ENCODE measurements at places on chromosomes 4 and X.

- no peak for DNase-seq
Observed at GRCh38 chr4:72641611-72642010, 72.6 kb upstream of the ADAMTS3 start.

- DNase-seq = no peak
Observed at GRCh38 chr4:83618991-83619645, 83.2 kb downstream of the GPAT3 start.

DNA sequence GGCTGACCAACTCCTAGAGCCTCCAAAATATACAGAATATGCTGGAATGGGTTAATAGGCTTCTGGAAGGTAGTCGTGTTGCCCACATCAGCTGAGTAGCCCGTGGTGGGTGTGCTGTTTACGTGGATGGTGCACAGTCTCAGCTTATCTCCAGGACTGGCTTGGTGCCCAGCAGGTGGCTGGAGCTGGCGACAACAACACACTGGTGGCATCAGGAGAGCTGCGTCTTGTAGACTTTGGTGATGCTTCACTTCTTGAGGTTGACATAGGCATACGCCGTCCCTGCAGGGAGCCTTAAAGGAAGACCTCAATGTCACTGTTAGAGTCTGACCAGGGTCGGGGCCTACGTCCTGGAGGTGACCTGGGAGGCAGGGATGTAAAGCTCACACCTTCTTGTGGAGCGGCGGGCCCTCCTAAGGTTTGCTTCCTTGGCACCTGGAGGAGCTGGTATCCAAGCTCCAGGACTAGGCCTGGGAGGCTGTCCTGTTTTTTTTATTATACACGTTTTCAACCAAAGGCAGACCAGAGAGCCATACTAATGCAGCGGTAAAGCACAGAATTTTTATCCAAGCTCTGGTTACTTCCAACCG, 26.5 kb upstream of the RBMX start:
- DNase-seq = no peak

- peak; percentile 63 for DNase-seq
Observed at GRCh38 chrX:109889289-109890006, 113.5 kb upstream of the TMEM164 start.

GRCh38 chr4:88697588-88698329, at the start of gene NAP1L5:
TSS of gene NAP1L5 (minus strand) at chr4:88697829. CDS start at chr4:88697754, 75 bp downstream.
- DNase-seq = peak; percentile 13

- DNase-seq = no peak
Observed at GRCh38 chrX:72245461-72246089, 6.7 kb upstream of the ERCC6L start.

DNA sequence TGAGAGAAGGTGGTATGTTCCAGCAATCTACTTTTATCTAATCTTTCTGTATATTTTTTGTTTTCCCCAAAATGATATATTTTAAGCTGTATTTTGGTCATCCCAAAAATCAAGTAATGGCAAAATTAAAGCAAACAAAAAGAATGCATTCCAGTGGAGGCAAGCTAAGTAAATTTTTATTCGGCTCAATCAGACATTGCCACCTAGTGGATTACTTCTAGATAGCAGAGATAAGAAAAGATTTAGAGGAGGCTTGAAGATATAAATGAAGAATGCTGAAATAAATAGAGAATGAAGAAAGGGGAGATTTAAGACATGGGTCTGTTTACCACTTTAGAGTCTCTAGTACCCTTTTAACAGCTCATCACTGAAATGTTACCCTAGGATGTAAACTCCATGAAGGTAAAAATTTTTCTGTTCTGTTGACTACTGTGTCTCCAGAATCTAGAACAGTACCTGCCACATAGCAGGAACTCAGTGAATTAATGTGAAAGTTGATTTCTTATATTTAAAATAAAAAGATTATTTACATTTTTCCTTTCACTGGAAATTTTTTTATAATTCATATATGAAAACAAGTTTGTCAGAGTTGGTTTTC, 110.9 kb upstream of the ANK2 start:
- DNase-seq = no peak

- no peak for DNase-seq
Observed at GRCh38 chr4:145045180-145045579, 52.8 kb downstream of the ANAPC10 start.

DNA sequence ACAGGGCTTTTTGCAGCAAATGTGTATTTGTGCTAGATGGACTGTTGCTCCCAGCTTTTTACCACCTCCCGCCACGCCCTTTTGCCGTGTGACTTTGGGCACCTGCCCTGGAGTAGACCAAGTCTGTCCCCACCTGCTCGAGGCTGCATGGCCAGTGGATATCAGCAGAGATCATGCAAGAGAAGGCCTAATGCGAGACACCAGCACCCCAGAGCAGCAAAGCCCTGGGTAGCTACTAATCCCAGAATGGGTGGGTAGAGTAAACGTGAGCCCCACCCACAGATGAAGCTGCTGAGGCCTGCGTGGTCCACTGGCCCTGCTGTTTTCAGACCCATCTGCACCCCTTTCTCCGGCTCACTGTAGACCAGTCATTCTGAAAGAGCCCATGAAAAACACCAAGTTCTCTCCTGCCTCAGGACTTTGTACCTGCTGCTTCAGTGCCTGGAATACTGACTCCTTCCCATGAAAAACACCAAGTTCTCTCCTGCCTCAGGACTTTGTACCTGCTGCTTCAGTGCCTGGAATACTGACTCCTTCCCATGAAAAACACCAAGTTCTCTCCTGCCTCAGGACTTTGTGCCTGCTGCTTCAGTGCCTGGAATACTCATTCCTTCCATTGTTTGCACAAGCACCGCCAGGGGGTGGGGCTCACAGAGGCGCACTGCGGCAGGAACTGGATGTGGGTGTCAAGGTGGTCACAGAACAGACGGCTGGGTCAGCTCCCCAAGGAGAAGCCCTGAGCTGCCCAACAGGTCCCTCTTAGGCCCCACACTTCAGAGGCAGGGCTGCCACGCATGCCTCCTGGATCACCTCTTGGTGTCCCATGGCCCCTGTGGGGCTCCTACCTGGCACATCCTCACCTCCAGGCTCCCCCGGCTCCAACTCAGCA, 5.1 kb upstream of the TNIP2 start:
- no peak for DNase-seq
